ENCODE measurements at places on chromosomes 12 and 14.

DNA sequence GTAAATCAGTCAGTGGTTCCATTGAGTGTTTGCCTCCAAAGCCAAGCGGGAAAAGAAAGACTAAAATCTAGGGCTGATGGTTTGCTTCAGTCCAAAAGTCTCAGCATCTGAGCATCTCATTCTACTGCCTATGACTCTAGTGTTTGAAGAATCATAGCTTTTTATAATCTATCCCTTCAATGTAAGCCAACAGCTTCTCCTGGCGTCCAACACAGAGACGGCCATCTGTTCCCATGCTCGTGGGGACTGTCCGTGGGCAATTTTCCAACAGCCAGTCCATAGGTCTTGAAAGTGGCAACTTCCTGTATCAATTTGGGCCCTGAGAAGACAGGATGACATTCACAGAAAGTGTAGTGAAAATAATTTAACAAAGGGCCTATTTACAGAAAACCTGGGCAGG lies 544.4 kb upstream of the TMEM132C start:
- no peak for DNase-seq

GRCh38 chr12:111546758-111547383 lies 52.2 kb downstream of the ATXN2 start:
- peak; percentile 32 for DNase-seq

GRCh38 chr12:3431686-3432085 lies 59.3 kb upstream of the PRMT8 start:
- no peak for DNase-seq

- DNase-seq, result no peak
Measured at GRCh38 chr14:64574371-64575107, 24.8 kb downstream of the PPP1R36 start.

DNA sequence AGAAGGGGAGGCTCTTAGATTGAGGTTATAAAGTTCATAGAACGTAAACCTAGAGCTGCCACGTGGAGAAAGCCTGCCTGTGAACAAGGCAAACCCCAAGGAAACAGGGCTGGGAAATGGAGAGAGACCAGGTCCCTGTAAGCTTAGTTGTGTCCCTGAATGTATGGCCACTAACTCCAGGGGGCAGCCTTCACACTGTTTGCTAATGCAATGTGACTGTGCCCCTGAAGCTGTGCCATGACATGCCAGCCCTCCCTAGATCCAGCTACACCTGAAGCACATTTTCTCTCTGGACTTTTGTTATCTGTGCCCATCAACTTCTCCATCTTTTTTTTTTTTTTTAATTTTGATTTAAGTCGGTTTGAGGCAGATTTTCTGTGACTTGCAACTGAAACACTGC lies 60.6 kb upstream of the TMCC3 start:
- peak; percentile 41 for DNase-seq

DNA sequence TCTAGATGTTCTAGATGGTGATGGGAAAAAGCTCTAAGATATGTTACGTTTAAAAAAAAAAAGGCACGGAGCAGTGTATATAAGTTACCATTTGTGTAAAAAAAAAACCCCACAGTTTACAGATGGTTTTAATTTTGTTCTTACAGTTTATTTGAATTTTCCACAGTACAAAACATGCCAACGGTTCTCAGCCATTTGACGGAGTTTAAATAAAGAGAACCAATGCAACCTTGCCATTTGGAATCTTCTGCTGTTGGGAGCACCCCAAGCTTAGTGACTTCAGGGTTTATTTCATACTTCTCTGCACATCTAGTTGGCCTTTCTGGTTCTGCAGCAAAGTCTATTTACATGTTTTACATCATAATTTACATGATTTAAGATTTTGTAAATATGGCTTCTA lies 7.7 kb upstream of the HPD start:
- DNase-seq, result no peak

DNA sequence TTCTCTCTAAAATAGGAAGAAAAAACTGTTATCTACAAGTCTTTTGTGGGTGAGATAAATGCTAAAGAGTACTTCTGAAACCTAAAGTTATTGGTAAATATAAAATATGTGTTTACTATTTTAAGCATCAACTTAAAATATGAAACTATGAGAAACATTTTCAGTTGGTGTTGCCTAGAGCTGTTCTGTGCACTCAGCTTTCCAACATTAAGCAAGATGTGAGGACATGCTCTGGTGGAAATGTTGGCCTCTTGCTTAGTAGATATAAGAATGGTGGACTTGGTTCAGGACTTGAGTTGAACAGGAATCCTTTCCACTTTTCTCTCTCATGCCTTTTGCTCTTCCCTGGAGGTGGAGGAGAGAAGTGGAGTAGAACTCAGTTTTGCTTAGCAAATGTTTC lies 164.1 kb upstream of the PELI2 start:
- no peak for DNase-seq

- DNase-seq, result no peak
Measured at GRCh38 chr12:92471551-92471950, 231.2 kb upstream of the PLEKHG7 start.

DNA sequence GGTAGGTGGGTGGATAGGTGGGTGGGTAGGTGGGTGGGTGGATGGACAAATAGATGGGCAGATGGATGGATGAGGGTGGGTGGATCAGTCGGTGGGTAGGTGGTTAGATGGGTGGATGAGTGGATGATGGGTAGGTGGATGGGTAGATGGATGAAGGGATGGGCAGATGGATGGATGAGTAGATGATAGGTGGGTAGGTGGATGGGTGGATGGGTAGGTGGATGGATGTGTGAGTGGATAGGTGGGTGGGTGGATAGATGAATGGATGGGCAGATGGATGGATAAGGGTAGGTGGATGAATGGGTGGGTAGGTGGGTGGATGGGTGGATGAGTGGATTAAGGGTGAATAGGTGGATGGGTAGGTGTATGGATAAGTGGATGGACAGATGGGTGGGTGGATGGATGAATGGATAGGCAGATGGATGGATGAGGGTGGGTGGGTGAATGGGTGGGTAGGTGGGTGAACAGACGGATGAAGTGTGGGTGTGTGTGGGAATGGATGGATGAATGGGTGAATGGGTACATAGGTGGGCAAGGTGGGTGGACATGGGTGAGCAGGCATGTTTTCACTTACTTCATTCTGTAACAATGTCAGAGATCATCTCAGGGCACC lies 3.3 kb upstream of the INF2 start:
- no peak for DNase-seq

- DNase-seq, result no peak
Measured at GRCh38 chr12:132308853-132309595, 20.4 kb downstream of the GALNT9 start.

Measured in epithelial cell of esophagus (primary cell).